ENCODE measurements at places on chromosomes 11 and 22. TPM values are rescaled to one million over a fixed set of nuclear protein-coding genes. Genes with fewer than 3 reads are reported as not detected.

CRYBB2 gene
- not detected for total RNA-seq

GRCh38 chr11:86980086-86980796 is 25.0 kb upstream of the FZD4 start:
- no peak for DNase-seq

GRCh38 chr11:11493698-11494097 is 128.1 kb downstream of the GALNT18 start:
- no peak for DNase-seq

- peak; percentile 37 for DNase-seq
Observed at GRCh38 chr22:21866833-21867527, 465 bp downstream of the MAPK1 start.

SOX6 gene
- 4.7 TPM for total RNA-seq

GRCh38 chr11:118939404-118939915 is 13.7 kb upstream of the BCL9L start:
- DNase-seq = no peak

OR8G1 gene
- total RNA-seq = not detected

DNA sequence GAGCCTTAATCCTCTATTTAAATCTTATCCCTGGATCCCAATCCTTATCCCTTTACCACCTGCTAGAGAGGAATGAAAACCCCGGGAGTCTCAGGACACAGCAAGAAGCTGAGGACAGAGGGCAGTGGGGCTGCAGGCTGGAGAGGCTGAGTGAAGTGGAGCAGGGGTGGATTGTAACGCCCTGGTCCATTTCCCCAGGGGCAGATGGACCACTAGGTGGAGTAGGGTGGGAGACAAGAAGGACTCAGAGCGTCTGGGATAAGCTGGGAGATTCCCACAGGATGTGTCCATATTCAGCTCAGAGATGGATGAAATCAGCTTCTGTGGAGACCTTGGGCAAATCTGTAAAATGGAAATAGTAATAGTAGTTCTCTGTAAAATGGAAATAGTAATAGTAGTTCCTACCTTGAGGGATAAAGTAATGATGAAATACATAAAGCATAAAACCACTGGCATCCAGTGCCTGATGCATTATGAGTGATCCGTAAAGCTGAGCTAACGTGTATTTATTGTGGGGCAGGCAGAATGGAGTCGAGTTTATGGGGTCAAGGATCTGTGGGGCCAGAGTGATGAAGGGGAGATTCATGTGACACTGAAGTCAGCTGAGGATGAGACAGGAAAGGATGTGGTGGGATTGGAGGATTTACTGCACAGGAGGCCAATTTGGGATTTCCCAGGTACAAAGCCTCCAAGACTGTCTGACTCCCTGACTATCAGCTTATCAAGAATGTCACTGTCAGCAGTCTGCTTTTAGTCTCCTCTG is 1.9 kb upstream of the ROBO4 start:
- no peak for DNase-seq

MGAT3 gene
- total RNA-seq = 8.8 TPM

C11orf87 gene
- not detected for total RNA-seq

- no peak for DNase-seq
Observed at GRCh38 chr11:8013833-8014232, 26.7 kb downstream of the EIF3F start.

DNA sequence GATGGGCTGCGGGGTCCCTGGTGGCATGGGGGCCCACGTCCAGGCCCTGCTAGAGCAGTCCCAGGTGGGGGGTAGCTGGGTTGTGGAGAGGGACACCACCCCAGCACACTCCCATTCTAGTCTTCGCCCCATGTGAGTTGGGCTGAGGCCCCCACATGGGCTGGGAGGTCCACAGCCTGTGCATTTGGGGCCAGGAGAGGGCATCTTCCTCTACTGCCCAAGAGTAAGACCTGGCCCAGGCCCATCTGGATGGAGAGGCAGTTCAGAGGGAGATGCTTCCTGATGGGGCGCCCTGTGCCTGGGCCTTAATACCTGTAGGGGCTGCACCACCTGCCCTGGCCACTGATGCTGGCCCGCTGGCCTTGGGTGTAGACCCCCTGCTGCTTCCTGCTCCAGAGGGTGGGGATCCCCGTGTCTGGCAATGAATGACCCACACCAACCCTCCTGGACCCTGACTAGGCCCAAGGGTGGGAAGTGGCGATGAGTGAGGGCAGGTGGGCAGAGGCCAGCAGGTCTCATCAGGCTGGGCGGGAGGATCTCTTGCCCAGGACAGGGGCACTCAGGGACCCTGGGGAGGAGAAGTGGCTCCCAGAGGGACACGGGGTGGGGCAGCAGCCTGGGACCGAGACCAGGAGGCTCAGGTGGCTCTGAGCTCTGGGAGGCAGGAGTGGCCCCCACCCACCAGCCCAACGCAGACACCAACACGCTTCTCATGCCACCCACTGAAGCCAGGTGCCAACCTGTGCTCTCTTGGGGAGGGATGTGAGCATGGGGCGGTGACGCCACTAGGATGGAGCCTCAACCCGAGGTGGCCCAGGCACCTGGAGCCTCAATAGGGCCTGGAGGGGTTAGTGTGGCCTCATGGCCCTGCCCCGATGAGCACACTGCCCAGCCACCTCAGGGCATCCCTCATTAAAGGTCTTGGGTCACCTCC is 17.4 kb upstream of the GNB1L start:
- DNase-seq = no peak
